Ascending aorta (tissue), 2 donors: ENCODE measurements at places on chromosomes 4 and X. TPM values are rescaled to one million over a fixed set of nuclear protein-coding genes. Genes with fewer than 3 reads are reported as not detected.
A peak's percentile ranks its signal among the peaks of the same experiment; 100 is the strongest.

- H3K4me1 ChIP-seq: peaks cover 11% of the 10 kb centered on the region
- H3K27me3 ChIP-seq: no peaks in the 10 kb centered on the region
These were observed 145.4 kb downstream of the PTTG2 start for GRCh38 chr4:38105475-38106220.

DNA sequence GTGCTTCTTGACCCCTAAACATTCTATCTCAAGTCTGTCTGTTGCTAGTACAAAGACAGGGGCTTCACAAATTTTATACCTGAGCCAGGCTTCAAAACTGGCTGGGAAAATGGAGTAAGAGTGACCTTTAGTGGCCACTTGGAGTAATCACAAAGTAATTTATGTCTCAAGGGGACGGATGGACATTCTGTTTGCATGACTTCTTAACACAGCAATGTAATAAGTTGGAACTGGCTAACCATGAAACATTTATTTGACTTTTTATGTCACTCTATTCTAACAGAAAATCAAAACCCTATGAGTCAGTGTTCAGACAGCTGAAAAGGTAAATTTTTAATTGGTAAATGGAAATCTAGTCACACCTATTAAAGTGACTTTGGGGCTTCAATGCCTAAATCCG, 600.6 kb downstream of the ANKRD50 start:
- no peaks in the 10 kb centered on the region for H3K36me3 ChIP-seq
- H3K27ac ChIP-seq: no peak overlapping the region
- H3K27me3 ChIP-seq: no peaks in the 10 kb centered on the region

- no peak overlapping the region for H3K27ac ChIP-seq
- H3K36me3 ChIP-seq: no peaks in the 10 kb centered on the region
- no peak for DNase-seq
- H3K4me1 ChIP-seq: no peaks in the 10 kb centered on the region
These were observed 1958.6 kb downstream of the C4orf33 start for GRCh38 chr4:131054489-131055019.

DNA sequence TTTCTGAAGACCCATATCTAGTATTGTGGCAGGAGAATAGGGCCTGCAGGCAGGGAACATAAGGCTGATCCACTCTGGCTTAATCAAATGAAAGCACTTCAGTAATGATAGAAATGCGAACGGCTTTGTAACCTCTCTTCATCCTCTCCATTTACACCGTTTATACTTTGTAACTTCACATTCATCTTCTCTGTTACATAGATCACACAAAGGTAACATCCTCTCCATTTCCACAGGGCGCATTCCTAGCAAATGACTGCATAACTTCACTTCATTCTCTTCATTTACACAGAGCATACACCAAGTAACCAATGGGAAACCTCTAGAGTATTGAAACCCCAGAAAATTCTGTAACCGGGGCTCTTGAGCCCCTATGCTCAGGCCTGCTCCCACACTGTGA, 65.5 kb upstream of the SLC34A2 start:
- H3K4me3 ChIP-seq: no peak overlapping the region
- no peaks in the 10 kb centered on the region for H3K36me3 ChIP-seq
- DNase-seq: no peak
- H3K27me3 ChIP-seq: no peaks in the 10 kb centered on the region

DNA sequence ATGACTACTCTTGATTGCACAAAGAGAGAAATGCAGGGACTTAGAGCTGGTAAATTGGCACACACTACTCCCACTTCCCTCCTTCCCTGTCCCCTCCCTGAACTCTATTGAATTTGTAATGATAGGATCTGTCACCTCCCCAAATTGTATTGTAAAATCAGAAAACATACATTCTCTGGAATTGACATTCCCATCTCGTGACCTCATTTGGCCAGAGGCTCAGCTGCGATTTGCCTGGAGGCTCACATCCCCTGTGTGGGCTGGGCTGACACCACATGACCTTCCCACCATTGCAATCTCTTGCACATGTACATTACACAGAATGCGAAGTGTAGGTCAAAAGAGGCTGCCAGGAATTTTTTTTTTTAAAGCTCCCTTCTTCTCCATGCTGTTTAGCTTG, 172.1 kb downstream of the MID1IP1 start:
- H3K4me3 ChIP-seq: no peak overlapping the region
- H3K36me3 ChIP-seq: no peaks in the 10 kb centered on the region
- H3K27me3 ChIP-seq: no peaks in the 10 kb centered on the region
- no peaks in the 10 kb centered on the region for H3K4me1 ChIP-seq
- no peak overlapping the region for H3K27ac ChIP-seq

The NEIL3 gene
- not detected for total RNA-seq

GRCh38 chr4:930028-930551, 2.0 kb downstream of the GAK start:
- H3K4me1 ChIP-seq: peaks cover 11% of the 10 kb centered on the region
- no peak overlapping the region for H3K27ac ChIP-seq
- H3K4me3 ChIP-seq: peak overlapping the region; percentile 82
- H3K27me3 ChIP-seq: no peaks in the 10 kb centered on the region
- DNase-seq: no peak

DNA sequence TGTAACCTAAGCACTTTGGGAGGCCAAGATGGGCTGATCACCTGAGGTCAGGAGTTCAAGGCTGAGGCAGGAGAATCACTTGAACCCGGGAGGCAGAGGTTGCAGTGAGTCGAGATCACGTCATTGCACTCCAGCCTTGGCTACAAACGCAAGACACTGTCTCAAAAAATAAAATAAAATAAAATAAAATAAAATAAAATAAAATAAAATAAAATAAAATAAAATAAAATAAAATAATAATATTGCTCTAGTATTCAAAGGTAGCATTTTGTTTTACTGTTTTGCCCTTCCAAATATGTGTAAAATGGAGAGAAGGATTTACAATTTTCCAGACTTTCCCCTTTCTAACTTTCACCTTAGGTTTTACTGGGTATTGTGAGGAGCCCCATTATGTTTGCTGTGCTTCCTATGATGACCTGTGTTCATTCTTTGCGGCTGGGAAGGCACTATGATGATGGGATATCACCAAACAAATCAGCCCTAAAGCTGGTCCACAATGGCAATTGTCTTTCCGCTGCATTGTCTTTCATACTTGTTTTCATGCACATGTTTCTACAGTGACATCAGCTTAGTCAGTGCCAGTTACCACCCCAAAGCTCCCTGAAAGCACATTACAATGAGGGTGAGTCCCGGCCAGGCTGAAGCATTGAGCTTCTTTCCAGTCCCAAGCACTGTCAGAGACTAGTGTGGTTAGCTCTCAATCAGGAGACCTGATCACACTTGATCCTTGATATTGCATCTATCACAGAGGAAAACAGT, 50.8 kb downstream of the DTHD1 start:
- H3K4me3 ChIP-seq: no peak overlapping the region
- H3K36me3 ChIP-seq: no peaks in the 10 kb centered on the region
- no peaks in the 10 kb centered on the region for H3K27me3 ChIP-seq
- no peaks in the 10 kb centered on the region for H3K4me1 ChIP-seq
- DNase-seq: no peak

DNA sequence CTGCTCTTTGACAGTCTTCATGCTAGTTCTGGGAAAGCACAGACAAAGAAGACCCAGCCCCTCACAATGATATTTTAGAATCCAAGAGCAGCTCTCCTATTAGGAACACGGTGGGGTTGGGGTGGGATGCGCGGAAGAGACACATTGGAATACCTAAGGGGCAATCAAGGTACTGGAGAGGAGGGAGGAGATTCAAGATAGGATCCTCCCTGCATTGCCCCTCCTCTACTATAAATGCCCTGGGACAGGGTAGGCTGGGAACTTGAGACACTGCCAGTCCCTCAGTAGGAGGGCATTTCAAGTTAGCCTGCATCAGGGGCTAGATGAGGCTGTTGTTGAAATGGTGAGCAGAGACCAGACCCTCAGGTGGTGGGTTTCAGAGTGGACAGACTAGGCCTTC, 5.1 kb downstream of the MAGEB17 start:
- H3K27ac ChIP-seq: no peak overlapping the region
- H3K27me3 ChIP-seq: no peaks in the 10 kb centered on the region
- no peak for DNase-seq

DNA sequence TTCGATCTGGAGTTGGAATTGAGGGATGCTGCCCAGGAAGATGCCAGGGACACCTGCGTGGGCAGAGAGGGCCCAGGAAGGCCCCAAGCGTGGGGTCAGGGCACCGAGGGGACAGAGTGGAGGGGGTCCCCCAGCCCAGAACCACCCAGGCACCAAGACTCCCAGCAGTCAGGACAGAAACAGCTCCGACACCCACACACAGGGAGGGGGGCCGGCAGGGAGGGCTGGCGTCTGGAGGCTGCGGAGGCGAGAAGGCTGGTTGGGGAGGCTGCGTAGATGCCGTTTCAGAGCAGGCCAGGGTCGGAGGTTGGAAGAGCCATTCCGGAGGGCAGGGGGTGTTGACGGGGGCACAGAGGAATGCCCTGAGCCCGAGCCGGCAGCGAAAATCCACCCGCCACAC, 23.6 kb downstream of the ATP5ME start:
- H3K27ac ChIP-seq: no peak overlapping the region
- no peak overlapping the region for H3K4me3 ChIP-seq
- no peak for DNase-seq
- no peaks in the 10 kb centered on the region for H3K27me3 ChIP-seq

- H3K36me3 ChIP-seq: peaks cover 16% of the 10 kb centered on the region
- H3K4me1 ChIP-seq: no peaks in the 10 kb centered on the region
- DNase-seq: no peak
- H3K27ac ChIP-seq: no peak overlapping the region
- H3K4me3 ChIP-seq: no peak overlapping the region
These were observed 113.7 kb downstream of the SOWAHB start for GRCh38 chr4:76784237-76784636.

GRCh38 chr4:57661517-57662090, 551.4 kb upstream of the IGFBP7 start:
- no peaks in the 10 kb centered on the region for H3K36me3 ChIP-seq
- no peak for DNase-seq
- H3K4me3 ChIP-seq: no peak overlapping the region
- H3K27me3 ChIP-seq: no peaks in the 10 kb centered on the region
- H3K27ac ChIP-seq: no peak overlapping the region
- H3K4me1 ChIP-seq: no peaks in the 10 kb centered on the region

The MAGEA2B gene
- total RNA-seq: not detected

The GIMD1 gene
- total RNA-seq: not detected

GRCh38 chrX:142076633-142077032, 128.5 kb downstream of the MAGEC2 start:
- H3K36me3 ChIP-seq: no peaks in the 10 kb centered on the region
- no peaks in the 10 kb centered on the region for H3K4me1 ChIP-seq
- no peak overlapping the region for H3K4me3 ChIP-seq
- no peak overlapping the region for H3K27ac ChIP-seq
- no peak for DNase-seq

The MGAT4D gene
- total RNA-seq: not detected

DNA sequence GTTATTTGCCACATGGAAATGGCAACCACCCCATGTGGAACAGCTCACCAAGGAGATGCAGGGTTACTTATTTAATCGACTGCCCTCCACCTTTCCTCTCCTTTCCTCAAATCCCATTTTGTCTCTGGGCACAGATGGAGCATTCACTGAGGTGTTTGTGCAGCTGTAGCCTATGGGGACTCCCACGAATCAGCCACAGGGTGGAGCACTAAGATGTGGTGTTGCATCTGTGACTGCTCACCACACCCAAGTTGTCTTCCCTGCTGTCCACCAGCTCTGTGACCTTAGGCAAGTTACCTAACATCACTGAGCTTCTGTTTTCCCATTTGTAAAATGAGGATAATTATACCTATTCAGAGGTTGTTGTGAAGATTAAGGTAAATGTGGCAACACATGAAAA, 252.4 kb upstream of the CPEB2 start:
- no peak for DNase-seq
- no peaks in the 10 kb centered on the region for H3K4me1 ChIP-seq
- no peak overlapping the region for H3K4me3 ChIP-seq
- H3K36me3 ChIP-seq: no peaks in the 10 kb centered on the region

GRCh38 chr4:109998867-109999584, 86.3 kb downstream of the EGF start:
- no peaks in the 10 kb centered on the region for H3K4me1 ChIP-seq
- no peaks in the 10 kb centered on the region for H3K36me3 ChIP-seq
- no peak overlapping the region for H3K4me3 ChIP-seq
- DNase-seq: no peak
- no peaks in the 10 kb centered on the region for H3K27me3 ChIP-seq

DNA sequence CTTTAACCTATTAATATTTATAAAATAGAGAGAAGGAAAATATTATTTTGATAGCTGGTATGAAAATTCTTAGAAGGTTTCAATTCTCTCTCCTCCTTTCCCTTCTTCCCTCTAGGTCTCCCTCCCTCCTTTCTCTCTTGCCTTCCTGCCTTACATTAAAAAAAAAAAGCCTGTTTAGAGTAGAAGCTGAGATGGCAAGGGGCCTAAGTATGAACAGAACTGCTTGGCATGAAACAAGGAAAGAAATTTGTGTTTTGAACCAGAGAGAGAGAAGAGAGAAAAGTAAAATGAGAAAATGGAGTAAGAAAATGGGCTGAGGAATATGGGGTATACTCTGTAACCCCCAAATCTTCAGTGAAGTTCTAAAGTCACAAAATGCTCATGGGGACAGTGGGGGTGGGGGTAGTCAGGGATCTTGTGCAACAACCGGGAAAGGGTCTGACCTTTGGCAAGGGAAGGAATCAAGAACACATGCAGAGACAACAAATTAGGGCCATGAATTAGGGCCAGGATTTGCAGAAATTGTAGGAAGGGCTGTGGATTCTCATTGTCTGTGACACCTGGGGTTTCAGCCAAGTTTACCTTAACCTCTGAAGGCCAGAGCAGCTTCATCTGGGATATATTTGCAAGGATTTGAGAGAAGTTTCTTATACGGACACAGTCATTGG, 30.6 kb downstream of the SUPT20HL2 start:
- H3K4me1 ChIP-seq: no peaks in the 10 kb centered on the region
- no peaks in the 10 kb centered on the region for H3K27me3 ChIP-seq
- H3K27ac ChIP-seq: no peak overlapping the region

- no peak overlapping the region for H3K27ac ChIP-seq
- no peaks in the 10 kb centered on the region for H3K4me1 ChIP-seq
- no peak for DNase-seq
- H3K4me3 ChIP-seq: no peak overlapping the region
- no peaks in the 10 kb centered on the region for H3K27me3 ChIP-seq
- H3K36me3 ChIP-seq: no peaks in the 10 kb centered on the region
These were observed 49.8 kb downstream of the EDNRA start for GRCh38 chr4:147530723-147531122.

The DGAT2L6 gene
- not detected for total RNA-seq

DNA sequence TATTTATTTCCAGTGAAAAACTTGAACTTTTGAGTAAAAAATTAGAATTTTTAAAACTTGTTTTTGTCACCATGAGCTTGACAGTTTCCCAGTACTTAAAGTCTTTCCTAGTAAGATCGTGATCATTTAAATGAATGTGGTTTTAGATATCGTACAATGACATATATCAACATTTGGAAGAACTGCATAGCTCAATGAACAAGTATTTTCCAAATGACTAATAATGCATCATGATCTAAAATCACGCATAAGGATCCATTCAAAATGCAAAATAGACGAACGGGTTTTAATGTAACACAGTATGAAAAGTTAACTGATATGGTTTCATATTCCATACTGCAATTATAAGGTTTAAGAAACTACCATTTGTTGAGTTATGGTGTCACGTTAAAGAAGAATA, 4.1 kb upstream of the NDNF start:
- H3K4me1 ChIP-seq: peaks cover 8% of the 10 kb centered on the region
- DNase-seq: no peak
- H3K27ac ChIP-seq: no peak overlapping the region
